ENCODE measurements at places on chromosomes 5 and 9.
A peak's percentile ranks its signal among the peaks of the same experiment; 100 is the strongest.

DNA sequence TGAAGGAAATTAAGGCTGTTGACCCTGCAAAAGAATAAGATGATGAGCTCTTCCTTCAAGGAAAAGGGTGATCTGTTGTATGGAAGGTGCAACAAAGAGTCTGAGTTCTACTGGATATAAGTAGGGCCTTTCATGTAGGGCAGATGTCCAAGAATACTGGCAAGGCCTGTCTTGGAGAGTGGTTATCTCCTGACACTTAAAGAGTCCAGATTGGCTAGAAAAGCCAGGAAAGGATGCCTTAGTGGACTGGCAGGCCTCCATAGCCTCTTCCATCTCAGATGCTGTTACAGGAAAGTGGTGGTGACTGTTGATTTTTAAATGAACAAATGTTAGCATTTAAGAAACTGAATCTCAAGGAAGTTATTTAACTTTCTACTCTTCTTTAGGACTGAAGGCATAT is 396.2 kb downstream of the RAB3C start:
- DNase-seq, result no peak

DNA sequence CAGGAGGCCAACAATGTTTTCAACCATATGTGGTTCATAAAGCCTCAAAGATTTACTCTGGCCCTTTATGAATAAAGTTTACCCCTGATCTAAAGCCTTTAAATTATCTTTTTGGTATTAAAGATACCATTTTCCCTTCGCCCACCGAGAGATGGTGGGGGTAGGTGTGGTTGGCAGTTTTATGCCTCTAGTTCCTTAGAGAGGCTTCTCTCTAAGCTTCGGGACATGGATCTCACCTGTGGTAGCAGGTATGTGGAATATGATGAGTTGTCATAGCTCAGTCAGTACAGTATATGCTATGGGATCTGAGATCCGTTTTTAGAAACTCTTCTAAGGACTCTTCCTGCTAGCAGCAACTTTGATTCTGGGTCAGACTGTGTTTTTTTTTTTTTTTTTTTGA is 2.3 kb downstream of the UQCRQ start:
- DNase-seq, result no peak

DNA sequence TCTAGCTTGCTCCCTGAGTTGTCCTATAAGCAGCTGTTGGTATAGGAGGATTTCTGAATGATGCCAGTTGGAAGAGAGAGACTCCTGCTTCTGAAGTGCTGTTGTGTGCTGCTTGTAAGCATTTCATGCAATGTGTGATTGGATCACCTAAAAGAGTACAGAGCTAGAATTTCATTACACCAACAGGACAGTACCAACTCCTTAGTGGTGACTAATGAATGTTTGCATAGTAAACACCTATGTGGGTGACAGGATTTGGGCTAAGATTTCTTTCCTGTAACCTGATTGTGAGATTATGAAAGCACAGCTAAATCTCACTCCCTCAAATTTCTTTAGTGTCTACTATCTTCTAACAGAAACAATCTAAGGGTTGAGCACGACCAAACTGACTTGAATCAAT is 67.0 kb downstream of the GCNT1 start:
- no peak for DNase-seq

GRCh38 chr9:17462869-17463464 is 115.9 kb upstream of the SH3GL2 start:
- DNase-seq, result no peak

- no peak for DNase-seq
These were observed 24.0 kb upstream of the SLC9A3 start for GRCh38 chr5:548256-548655.

DNA sequence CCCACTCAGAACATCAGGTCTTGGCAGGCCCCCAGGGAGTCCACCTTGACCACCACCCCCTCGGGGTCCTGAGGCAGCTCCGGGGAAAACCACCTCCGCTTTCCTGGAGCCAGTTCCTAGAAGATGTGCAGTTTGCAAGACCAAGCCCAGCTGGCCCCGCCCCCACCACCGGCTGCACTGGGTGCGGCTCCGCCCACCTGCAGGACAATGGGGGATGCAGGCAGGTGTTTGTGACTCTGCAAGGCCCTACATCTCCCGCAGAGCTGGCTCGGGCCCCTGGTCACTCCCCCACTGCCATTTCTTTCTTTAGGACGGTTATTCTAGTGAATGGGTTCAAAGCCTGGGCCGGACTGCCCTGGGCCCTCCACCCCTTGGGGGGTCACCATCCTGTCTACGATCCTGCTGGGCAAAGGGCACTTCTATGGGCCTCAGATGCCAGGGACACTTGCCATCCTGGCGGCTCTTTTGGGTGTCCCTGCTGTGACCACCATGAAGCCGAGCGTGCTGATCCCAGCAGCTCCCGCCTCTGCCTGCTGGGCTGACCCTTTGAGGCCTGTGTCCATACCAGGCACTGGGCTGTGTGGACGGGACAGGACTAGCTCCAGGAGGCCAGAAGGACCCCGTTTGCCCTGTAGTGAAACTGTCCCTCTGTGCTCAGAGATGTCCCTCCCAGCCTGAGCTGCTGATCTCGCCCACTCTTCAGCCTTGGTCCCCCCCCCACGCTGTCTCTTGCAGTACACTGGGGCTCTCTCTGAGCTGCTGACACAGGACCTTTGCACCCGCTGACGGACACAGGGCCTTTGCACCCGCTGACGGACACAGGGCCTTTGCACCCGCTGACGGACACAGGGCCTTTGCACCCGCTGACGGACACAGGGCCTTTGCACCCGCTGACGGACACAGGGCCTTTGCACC is 5.9 kb upstream of the NACC2 start:
- DNase-seq, result no peak

GRCh38 chr9:78707080-78707479 is 410.2 kb downstream of the PSAT1 start:
- DNase-seq, result no peak

- no peak for DNase-seq
These were observed 1176.9 kb upstream of the C9orf72 start for GRCh38 chr9:28750136-28750535.

- no peak for DNase-seq
These were observed 14.3 kb downstream of the PTPA start for GRCh38 chr9:129125478-129125877.

- no peak for DNase-seq
These were observed 81.0 kb downstream of the LHFPL2 start for GRCh38 chr5:78567617-78568016.

- no peak for DNase-seq
These were observed 173.9 kb downstream of the TRPM3 start for GRCh38 chr9:70947511-70947910.

DNA sequence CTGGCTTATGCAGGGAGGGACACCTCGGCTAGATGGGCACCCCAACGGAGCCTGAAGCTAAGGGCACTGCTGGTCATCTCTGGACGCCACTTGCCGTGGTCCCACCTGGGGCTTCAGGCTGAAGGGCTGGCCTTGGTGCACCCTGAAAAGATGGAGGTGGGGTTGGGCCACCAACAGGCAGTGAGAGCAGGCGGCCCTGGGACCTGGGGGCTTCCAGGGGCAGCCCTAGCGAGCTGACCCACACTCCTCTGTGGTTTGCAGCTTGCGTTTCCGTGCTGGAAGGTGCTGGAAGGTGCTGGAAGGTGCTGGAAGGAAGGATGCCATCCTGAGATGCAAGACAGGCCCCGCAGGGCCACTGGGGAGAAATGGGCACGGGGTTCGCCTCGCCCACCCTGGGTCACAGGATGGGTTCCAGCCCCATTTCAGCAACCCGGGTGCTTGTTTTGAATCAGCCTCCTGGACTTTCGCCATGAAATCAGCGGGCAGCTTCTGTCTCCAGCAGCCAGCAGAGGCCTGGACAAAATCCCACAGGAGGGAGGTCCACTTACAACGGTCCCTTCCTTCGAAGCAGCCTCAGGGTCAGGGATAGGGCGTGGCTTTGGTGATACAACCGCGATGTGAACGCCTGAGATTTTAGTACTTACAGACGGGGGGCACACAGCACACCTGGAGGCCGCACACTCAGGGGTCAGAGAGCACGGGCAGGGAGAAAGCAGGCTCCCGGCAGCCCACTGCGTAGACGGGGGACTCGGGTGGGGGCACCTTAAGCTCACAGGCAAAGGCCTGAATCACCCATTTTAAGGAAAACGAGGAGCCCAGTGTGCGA is 303.1 kb upstream of the IRX4 start:
- no peak for DNase-seq

DNA sequence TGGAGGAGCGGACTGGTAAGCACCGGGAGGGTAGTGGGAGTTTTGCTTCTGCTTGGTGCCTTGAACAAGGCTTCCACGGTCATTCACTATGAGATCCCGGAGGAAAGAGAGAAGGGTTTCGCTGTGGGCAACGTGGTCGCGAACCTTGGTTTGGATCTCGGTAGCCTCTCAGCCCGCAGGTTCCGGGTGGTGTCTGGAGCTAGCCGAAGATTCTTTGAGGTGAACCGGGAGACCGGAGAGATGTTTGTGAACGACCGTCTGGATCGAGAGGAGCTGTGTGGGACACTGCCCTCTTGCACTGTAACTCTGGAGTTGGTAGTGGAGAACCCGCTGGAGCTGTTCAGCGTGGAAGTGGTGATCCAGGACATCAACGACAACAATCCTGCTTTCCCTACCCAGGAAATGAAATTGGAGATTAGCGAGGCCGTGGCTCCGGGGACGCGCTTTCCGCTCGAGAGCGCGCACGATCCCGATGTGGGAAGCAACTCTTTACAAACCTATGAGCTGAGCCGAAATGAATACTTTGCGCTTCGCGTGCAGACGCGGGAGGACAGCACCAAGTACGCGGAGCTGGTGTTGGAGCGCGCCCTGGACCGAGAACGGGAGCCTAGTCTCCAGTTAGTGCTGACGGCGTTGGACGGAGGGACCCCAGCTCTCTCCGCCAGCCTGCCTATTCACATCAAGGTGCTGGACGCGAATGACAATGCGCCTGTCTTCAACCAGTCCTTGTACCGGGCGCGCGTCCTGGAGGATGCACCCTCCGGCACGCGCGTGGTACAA is 556 bp downstream of the PCDHGC3 start:
- no peak for DNase-seq

DNA sequence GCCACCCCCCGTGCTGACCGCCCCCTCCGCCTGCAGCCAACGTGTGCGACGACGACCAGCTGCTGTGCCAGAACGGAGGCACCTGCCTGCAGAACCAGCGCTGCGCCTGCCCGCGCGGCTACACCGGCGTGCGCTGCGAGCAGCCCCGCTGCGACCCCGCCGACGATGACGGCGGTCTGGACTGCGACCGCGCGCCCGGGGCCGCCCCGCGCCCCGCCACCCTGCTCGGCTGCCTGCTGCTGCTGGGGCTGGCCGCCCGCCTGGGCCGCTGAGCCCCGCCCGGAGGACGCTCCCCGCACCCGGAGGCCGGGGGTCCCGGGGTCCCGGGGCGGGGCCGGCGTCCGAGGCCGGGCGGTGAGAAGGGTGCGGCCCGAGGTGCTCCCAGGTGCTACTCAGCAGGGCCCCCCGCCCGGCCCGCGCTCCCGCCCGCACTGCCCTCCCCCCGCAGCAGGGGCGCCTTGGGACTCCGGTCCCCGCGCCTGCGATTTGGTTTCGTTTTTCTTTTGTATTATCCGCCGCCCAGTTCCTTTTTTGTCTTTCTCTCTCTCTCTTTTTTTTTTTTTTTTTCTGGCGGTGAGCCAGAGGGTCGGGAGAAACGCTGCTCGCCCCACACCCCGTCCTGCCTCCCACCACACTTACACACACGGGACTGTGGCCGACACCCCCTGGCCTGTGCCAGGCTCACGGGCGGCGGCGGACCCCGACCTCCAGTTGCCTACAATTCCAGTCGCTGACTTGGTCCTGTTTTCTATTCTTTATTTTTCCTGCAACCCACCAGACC is 80.2 kb downstream of the NTNG2 start:
- peak; percentile 36 for DNase-seq

- DNase-seq, result no peak
These were observed 263.4 kb downstream of the SEC61B start for GRCh38 chr9:99485459-99485858.

GRCh38 chr9:109192732-109193361 is 25.8 kb upstream of the FRRS1L start:
- no peak for DNase-seq

DNA sequence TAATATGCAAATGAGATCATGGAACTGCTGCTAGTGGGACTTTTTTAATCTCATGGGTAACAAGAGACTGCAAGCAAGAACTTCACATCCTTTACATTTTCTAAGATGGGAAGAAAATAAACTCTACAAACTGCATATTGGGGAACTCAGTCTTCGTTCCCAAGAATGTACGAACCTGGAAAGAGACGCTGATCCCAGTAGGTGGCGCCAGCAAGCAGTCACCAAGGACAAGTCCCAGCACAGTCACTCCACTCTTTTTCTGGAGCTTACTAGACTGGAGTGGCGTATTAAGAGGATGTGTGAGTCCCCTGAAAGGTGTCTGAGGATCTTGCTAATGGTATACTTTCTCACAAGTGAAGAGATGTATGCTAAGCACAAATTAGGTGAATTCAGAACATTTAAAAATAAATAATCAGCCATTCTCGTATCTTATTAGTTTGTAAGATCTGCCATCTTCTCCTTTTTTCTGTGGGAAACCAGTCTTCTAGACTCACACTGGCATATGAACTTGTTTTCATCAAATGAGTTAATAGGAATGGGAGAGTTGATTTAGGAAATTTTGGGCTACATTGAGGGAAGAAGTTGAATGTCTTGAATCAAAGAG is 16.0 kb upstream of the PUM3 start:
- peak; percentile 50 for DNase-seq

DNA sequence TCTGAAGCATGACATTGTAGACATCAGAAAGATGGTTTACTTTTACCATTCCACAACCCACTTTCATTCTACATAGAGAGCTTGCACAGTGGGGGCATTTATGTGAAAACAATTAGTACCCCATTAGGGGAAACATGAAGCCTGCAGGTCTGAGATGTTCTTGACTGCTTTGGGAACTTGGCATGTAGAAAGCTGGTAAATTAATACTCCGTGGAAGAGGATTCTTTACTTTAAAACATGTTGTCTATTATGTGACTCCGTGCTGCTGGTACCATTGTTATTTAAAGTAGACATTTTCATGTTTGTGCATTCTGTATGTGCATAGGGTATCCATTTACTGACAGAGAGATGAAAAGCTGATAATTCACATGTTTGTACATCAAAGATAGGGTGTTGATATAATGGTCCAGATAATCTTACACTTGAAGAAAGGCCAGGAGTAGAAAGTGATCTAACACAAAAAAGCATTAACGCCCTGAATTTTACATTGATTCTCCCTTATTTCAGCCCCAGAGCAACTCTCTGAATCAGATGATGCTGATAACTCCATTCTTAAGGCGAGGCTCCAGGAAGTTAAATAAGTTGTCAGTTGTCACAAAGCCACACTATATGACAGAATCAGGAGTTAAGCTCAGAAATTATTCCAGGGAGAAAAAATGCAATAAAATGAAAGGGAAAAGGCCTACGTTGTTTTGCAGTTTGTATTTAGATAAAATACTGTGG is 50.1 kb upstream of the CD180 start:
- no peak for DNase-seq

GRCh38 chr5:71972777-71973473 is 134.3 kb upstream of the MAP1B start:
- no peak for DNase-seq

GRCh38 chr5:90792725-90793124 is 234.1 kb downstream of the ADGRV1 start:
- DNase-seq, result no peak

DNA sequence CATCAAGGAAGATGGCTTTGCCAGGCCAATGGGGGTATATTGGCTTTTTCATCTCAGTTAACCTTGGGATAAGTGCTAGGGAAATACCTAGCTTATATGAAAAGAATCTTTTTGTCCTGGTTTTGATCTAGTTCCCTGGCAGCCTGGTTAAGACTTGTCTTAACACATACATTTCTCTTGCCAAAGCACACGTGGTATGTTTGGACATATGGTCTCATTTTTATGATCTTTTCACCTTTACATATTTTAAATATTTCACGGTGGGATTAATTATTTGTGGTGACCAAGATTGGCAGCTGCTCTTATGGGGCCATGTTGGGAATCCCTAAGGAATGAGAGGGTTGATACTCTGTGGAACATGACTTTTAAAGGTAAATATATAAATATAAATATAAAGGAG is 312.5 kb downstream of the NPR3 start:
- DNase-seq, result no peak
